ENCODE measurements at places on chromosomes 7 and 10. TPM values are rescaled to one million over a fixed set of nuclear protein-coding genes. Genes with fewer than 3 reads are reported as not detected.

The ZNF365 gene
- 3.7 TPM for total RNA-seq

The RAMP3 gene
- 55.0 TPM for total RNA-seq

The SHH gene
- total RNA-seq, result not detected

The GPR85 gene
- total RNA-seq, result 2.4 TPM

The CLCN1 gene
- not detected for total RNA-seq

The MRC1 gene
- 52.1 TPM for total RNA-seq

The SPDYE5 gene
- total RNA-seq, result not detected

The MSMB gene
- not detected for total RNA-seq

The CFTR gene
- 0.68 TPM for total RNA-seq

The TRRAP gene
- total RNA-seq, result 22.9 TPM

The GJD4 gene
- total RNA-seq, result not detected

The ELMO1 gene
- 24.6 TPM for total RNA-seq

The SH2D4B gene
- total RNA-seq, result 0.05 TPM
